Stimulated activated CD4-positive, alpha-beta T cell treated with anti-CD3 and anti-CD28 coated beads, Interleukin-2, amount 100 ng/mL, for 24 hours (primary cell): ENCODE measurements at places on chromosomes 2 and 18.

DNA sequence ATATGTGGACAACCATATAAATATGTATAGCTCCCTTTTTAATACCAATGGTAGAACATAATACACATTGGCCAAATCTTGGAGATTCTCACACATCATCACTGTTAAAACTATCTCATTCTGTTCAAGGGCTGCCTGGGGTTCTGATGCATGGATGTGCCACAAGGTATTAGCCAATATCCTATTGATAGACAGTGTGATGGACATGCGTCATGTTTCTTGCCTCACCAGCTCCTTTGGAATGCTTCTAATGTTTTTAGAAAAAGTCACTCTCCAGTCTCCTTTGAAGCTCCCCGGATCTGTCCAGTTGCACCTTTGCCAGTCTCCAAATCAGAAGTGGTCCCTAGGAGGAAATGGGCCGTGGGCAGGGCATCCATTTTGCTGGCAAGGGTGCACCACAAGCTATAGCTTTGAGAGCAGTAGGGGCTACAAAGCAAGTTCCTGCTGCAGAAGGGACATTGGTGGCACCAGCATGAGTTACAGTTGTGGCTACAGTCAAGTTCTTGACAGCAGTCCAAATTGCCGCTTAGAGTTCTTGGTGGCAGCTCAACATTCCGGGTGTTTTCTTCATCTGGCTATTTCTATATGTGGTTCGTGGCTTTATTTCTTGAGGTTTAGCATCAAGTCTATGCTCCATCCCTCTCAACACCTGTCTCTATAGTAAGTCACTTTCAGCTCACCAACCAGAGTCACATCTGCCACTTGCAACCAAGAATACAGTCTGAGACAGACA, 25.1 kb upstream of the ATRAID start:
- DNase-seq: no peak

DNA sequence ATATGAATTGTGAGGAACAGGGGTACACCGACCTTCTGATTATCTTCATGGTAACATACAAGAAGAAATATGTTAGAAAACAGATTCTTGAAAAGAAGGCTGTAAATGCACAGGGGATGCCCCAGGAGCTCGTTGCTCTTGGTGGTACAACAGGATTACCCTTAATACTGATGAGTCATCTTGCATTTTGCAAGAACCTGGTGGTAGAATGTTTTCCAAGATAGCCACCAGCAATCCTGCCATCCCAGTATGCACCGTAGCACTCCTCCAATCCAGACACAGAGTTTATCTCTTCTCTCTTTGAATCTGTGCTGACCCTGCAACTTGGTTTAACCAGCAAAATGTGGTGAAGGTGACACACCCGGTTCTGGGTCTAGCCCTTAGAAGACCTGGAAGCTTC, 238.3 kb downstream of the EN1 start:
- no peak for DNase-seq

GRCh38 chr2:160300203-160300602, 100.1 kb upstream of the ITGB6 start:
- no peak for DNase-seq

DNA sequence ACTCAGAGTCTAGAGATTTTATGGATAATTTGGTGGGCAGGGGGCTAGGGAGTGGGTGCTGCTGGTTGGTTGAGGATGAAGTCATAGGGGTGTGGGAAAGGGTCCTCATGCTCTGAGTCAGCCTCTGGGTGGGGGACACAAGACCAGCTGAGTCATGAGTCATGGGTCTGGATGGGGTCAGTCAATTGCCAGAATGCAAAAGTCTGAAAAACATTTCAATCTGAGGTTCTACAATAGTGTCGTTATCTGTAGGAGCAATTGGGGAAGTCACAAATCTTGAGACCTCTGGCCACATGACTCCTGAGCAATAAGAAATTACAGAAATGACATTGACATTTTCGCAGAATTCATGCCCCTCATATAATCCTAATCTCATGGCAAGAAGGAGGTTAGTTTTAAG, 15.1 kb downstream of the NMS start:
- DNase-seq: no peak

DNA sequence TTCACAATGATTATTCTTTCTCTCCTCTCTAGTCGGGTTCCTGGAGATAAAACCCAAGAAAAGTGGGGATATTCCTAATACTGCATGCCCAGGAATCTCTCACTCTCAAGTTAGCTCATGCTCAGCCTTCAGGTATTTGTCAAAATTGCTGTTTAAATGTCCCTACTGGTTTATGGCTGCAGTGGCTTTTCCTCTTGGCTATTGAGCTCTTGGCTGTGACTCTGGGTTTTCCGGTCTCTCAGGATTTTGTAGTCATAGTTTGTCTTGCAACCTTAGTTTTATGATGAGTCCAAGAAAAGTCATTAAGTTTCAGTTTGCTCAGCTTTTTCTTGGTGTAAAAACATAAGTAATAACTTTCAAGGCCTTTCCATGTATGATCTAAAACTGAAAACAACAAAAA, 820.7 kb upstream of the HS6ST1 start:
- no peak for DNase-seq

- DNase-seq: no peak
Measured at GRCh38 chr2:138536302-138536701, 34.7 kb downstream of the SPOPL start.

- no peak for DNase-seq
Measured at GRCh38 chr18:25164848-25165811, 186.8 kb downstream of the ZNF521 start.

DNA sequence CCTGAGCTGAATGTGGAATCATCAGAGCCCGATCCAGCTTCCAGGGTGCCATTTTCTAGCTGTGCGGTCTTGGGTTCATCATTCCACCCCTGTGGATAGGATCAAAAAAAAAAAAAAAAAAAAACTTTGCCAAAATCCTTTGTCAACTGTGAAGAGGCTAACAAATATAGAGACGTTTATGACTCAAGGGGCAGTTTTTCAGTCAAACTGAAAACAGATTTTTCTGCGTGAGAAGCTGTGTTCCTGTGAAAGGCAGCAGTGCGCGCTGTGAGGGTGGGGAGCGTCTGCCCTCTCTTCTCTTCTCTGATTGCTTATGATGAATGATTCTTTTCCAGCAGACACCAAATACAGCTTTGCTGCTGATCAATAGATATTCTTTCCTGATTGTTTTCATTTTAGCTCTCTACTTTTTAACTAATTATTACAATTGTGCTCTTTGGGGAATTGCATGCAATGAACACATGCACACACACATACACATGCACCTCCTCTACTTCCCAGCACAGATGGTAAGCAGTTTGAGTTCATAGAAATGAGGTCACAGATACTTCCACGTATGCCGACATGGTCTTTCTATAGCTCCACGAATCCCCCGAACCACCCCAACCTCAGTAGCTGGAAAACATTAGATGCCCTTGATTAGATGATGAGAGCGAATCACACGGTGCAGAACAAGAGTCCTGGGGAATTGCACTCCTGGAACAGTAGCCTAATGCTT, 175.4 kb downstream of the NRP2 start:
- DNase-seq: no peak

- no peak for DNase-seq
Measured at GRCh38 chr2:37648331-37649011, 23.0 kb downstream of the CDC42EP3 start.

DNA sequence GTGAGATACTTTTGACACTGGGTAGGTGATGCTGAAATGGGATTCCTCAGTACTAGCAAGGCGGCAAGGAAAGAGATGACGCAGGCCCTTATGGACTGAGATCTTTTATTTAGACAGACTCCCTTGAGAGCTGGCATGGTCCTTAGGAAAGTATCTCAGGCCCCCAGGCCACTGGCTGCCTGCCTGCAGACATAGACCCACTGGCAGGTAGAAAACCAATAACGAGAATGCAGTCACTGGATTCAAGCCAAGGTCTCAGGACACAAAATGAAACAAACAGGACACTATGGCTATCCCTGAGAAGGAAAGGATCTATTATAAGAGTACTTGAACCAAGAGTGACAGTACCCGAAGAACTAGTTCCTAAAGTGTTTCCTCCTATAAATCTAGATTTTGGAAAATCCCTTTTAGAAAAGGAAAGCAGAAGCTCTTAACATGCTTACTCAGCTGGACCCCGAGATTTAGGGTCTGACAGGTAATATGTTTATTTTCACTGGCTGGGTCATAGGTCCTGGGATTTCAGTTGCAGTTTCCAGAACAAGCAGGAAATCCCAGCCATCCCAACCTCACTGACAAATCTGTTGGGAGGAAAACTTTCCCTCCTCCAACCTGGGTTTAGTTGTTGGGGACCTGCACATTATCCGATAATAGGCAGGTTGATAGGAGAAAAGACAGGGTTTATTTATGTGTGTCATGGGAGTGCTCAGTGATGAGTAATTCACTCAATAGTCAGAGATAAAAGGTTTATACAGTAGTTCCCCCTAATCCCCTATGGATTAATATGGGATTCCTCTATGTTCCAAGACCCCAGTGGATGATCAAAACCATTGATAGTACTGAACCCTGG, 44.5 kb downstream of the COMMD1 start:
- no peak for DNase-seq

DNA sequence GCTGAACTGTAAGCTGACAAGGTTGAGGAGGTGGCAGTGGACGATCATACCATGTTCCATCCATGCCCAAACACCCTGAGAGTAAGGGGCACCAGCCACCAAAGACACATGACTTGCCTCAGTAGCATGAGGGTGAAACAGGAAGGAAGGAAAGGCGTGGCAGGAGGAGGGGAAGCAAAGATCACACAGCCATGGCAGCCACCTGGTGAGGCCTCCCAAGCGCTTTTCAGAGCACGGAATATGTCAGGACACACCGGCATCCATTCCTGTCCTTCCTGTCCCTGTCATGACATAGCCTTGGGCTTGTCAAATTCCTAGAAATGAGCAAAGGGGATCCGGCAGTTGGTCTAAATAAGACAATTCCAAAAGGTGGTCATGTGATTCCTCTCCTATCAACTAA, 118.7 kb downstream of the MYO5B start:
- DNase-seq: no peak

- no peak for DNase-seq
Measured at GRCh38 chr2:136392897-136393505, 275.1 kb upstream of the CXCR4 start.
